ENCODE measurements at places on chromosomes 11 and 22.

DNA sequence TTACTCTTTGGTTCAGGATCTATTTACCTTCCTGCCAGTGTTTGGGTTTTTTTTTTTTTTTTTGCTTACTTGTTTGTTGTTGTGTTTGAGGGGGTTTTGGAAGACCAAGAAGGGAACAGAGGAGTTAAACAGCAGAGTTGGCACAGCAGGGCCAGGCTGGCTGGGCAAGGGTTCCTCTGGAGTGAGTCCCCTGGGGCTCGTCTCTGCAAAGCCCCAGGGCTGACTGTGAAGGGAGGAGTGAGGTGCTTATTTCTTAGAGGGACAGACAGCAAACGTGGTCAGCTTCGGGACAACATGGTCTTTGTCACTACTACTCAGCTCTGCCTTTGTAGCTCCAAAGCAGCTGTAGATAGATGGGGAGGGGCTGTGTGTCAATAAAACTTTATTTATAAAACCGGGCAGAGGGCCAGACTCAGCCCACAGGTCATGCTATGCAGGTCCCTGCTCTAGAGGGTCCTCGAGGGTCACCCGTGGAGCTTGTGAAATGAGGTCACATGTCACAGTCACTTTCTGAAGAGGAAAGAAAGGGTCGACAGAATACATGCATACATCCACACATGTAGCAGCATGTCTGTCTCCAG is 1404.7 kb downstream of the BRD1 start:
- no peak for DNase-seq

DNA sequence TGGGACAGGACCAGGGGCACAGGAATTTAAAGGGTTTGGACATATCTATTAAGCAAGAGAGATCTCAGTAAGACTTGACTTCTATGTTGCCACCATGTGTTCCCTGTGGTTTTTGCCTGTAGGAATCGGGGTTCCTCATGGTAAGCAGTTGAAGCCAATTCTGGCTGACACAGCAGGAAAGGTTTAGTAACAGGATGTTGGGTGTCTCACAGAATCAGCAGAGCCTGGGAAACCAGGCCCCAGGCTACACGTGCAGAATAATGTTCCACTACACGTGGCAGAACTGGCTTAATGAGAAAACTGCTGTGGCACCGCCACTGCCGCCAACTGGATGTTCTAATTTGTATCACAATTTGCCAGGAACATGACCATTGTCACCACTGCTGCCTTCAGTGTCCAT is 264.6 kb upstream of the PLET1 start:
- DNase-seq: no peak

GRCh38 chr11:15651033-15651432 is 536.3 kb downstream of the INSC start:
- no peak for DNase-seq

DNA sequence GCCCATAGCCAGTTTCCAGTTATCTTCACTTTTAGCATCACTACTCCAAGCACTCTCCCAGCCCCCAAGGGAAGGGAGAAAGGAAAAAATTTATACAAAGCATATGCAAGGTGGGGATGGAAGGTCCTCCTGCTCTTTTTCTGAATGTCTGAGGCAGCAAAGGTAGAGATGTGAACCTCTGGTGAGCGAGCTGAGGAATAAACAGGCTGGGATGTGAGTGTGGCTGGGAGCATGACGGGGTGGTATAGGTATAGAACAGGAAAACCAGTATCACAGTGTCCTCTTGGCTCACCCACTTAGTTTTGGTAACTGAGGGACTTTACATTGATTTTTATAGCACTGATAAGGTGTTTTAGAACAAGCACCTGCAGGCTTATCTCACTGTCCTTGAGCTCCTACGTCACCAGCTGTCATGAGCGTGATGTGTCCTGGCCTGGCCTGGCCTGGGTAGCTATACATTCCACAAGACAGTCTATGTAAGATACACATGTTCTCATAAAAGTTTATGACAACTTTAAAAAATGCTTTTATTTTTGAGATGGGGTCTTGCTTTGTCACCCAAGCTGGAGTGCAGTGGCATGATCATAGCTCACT is 10.3 kb upstream of the POLD3 start:
- DNase-seq: no peak

DNA sequence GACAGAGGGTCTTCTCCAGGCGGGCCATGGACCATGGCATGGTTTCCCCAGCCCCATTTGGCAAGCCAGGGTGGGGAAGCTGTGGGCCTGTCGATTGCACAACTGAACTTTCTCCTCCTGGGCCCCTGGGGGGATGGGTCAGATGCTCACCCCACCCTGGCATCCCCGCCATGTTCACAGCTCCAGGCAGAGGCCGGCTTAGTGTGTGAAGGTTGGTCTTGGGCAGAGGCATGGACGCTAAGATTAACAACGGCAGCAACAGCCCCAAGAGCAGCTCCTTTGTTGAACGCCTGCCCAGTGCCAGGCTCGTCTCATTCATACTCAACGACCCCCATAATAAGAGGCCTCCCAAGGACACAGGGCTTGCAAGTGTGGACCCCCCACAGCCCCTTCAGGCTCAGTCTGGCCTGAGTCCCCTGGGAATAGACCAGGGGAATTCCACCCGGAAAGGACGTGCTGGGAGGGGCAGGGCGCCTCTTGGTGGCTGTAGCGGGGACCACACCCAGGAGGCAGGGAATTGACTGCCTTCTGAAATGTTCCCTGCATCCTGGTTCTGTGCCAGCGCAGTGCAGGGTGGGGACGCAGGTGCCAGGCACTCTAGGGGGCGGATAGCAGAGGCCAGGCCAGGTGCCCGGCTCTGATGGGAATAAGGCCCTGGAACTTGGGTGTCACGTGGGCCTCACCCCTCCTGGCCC is 8.3 kb downstream of the TSPO start:
- DNase-seq: no peak

DNA sequence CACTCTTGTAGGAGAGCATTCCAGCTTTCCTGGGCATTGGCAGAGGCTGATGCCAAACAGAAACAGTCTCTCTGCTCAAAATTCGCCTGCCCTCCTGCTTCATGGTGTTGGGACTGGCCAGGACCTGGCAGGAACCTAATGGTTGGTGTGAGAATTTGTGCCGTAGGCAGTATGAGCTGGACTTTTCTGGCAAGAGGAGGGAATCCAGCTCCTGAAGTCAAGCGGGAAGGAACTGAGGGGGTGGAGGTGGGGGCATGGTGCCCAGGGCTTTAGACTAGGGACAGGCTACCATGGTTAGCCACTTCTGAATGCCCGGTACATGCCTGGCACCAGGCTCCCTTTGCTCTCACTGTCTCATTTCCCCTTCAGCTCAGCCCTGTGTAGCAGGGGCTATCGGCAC is 6.9 kb upstream of the TOMM22 start:
- no peak for DNase-seq

- DNase-seq: no peak
Observed at GRCh38 chr11:77259641-77260040, 41.8 kb downstream of the GDPD4 start.

DNA sequence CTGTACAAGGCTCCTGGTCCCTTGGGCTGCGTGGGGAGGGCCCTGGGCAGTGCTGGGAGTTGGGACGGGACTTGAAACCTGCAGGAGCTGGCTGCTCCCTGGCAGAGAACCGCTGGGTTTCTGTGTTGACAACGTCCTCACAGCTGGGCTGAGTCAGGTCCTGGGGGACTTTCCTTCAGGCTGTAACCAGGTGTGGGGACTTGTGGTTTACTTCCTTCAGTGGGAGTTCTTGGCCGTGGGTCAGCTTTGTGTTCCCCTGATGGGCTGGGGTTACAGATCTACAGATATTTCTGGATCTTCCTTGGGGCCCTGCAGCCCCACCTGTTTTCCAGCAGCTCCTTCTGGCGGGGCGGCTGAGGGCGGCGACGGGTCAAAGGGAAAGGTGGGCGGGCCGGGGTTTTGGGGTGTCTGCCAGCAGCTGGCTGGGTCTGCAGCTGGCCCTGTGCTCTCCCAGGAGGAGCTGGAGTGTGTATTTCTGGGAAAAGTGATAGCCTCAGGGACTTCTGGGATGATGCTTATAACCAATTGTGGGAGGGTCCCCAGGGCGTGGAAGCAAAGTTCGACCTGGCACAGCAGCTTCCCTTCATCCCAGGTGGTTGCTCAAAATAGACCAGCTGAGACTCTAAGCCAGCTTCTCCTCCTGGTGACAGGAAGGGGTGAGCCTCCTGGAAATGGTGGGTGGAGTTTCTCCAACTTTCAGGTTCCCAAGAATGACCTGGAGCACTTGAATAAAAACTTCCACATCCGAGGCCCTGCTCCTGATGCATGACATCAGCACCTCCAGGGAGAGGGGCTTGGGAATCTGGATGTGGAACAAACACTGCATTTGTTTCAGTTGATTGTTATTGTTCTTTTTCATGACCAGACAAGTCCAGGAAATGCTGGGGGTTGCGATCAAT is 19.1 kb downstream of the ST14 start:
- DNase-seq: no peak

DNA sequence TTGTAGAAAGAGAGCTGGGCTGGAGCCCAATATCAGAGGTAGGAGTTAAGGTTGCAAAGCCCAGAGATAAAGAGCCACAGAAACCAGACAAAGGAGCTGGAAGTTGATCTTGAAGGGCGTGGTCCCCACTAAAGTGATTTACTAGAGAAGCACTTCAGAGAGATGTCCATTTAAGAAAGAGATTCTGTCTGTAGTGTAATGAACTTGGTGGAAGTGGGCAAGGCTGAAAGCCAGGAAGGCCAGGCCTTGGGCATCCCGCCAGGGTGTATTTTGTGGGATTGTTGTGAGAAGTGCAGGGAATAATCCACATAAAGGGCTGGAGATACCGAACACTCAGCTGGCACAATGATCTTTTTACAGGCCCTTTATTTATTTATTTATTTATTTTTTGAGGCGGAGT is 1398.8 kb downstream of the TBC1D22A start:
- DNase-seq: no peak
